ENCODE measurements at places on chromosomes 7 and 10.

- DNase-seq = no peak
Measured at GRCh38 chr7:144787127-144787526, 48.7 kb downstream of the TPK1 start.

DNA sequence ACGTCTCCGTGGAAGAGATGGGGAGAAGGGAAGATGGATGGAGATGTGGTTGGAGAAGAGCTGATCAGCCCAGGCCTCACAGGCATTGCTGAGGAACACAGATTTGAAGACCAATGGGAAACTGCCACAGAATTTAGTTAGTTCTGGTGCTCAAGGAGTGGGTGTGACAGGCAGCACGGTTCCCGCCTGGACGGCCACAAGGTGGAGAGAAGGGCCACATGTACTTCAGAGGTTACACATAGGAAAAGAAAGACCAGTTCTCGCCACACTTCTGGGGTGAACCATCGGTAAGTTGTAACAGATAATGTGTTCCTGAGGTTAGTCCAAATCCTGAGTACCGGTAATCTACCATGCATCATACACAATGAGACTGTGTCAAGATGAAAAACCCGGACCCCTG is 29.5 kb upstream of the GJD4 start:
- no peak for DNase-seq

DNA sequence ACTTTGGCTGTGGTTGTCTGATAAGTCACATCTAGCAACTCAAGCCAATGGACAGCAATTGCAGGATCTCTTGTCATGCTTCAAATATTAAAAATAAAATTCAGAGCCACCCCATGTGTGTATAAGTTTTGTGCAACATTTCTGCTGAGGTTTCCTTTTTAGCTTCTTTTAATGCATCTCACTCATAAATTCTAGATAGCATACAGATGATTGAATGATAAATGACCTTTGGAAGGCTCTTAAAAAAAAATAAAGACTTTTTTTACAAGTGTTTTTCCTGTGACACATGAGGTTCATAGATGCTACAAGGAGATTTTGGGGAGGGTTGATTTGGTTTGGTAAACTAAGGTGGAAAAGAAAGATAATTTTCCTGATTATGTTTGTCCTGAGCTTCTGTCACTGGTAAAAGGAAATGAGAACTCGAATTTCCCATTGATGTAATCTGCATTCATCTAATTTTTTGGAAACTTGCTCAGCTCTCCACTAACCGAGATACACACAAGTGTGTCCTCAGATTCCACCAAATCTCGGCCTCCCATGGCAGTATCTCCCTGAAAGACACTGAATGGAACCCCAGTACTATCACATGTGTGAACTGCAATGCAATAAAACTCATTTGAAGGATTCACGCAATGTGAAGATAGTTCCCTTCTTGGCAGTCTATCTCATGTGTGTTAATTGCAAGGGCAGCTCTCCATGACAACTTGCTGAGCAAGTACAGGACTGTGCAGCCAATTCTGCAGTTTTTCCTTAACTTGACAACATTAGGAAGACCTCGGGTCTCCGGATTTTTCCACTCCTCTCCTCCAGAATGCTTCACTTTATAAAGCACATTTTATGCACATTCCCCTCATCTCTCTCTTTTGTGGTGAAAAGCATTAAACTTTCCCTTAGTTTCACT is 185.4 kb upstream of the PFKP start:
- DNase-seq = no peak

DNA sequence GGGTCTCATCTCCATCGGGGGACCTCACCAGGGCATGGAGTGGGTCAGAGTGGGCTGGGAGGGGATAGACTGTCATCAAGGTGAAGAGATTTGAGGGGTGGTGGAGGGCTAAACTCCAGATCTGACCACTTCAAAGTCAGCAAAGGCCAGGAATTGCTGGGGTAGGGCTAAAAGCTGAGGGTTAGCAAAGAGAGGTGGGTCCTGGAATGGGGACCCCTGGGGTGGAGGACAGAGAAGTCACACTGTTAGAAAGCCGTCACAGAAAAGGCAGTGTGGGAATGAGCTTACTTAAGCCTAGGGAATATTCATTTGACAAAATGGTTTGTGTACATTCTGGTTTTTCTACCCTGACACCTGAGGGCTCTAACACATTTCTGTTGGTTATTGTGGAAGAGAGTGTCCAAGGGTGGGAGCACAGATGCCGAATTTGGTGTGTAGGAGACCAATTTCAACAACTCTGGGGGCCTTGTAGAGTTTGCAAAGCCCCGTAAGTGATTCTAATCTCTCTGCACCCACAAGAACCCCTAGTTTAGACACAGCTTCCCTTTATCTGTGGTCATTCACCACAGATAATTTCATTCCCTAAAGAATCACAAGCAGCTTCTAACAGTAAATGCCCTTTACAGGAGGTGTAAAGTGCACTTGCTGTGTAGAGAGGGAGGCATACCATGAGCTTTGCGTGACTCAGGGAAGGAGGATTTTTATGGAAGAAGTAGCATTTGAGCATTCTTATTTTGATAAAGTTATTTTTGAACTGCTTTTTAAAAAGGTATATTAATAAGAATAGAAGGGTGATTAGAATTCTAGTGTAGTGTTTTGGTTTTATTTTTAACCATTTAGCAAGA is 6.4 kb downstream of the FBH1 start:
- DNase-seq = no peak

DNA sequence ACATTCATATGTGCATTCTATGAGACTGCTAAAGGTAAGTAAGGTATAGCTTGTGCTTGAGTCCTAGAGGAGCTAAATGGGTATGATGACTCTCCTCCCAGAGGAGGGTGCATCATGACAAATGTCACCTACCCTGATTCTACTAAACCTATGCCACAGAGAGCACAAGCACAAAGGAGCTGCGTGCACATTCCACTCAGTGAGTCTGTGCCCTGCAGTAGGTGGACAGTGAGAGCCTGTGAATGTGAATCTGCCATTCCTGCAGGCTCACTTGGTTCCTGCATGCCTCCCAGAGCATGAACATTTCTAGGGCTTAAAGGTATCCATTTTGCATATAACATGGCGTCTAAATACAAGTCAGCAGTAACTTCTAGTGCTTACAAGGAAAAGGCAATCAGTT is 46.8 kb downstream of the PRKAR2B start:
- no peak for DNase-seq

DNA sequence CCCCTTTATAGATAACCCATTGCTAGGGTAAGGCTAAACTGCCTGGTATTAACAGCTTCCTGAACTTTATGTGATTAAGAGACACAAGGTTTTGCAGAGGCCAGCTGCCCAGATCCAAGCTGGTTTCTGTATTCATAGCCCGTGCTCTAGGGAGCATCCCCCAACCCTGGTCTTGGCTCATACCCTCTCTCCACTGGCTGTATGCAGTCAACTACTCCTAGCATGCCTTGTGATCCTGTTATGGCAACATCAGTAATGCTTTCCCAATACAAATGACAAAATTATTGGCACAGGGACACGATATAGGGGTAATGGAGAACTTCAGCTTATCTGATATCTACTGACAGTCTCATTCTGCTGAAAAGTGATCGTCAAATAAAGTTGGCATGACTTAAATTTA is 202.8 kb upstream of the MKLN1 start:
- no peak for DNase-seq

GRCh38 chr10:108230478-108231170 is 1066.1 kb upstream of the SORCS1 start:
- no peak for DNase-seq

GRCh38 chr7:155470686-155471638 is 13.0 kb downstream of the EN2 start:
- no peak for DNase-seq

GRCh38 chr10:124168991-124169802 is 75.8 kb upstream of the CHST15 start:
- no peak for DNase-seq

DNA sequence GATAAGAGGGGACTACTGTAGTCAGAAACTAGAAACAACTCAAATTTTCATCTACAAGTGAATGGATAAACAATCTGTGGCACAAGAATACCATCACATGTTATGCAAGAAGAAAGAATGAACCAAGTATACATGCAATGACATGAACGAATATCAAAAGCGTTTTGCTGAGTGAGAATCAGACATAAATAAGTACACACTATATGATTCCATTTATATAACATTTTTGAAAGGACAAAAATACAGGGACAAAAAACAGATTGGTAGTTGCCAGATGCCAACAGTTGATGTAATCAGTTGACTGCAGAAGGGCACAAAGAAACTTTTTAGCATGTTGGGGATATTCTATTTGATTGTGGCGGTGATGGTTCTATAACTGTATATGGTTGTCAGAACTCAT is 33.6 kb downstream of the CTNNA3 start:
- DNase-seq = no peak

GRCh38 chr10:38146579-38147333 is 52.6 kb downstream of the ZNF37A start:
- no peak for DNase-seq

DNA sequence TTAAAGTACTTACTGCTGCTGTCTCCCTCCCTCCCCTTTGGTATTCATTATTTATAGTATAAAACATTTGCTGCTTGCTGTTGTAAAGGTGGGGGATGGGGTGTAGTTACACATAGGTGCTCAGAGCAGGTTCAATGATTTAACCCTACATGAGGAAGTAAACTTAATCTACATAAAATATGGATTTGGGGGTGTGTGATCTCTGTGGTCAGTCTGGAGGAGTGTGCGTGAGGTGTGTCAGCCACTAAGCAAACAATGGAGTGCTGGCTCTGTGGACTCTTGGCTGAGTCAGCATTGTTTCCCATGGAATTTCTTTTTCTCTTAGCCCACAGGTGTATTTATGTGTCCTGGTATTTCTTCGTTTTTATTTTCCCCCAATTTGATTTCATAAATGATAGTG is 133.9 kb downstream of the AUTS2 start:
- DNase-seq = no peak

GRCh38 chr7:84876061-84876821 is 310.6 kb downstream of the SEMA3D start:
- DNase-seq = no peak

GRCh38 chr10:127612-128432 is 7.4 kb upstream of the ZMYND11 start:
- DNase-seq = no peak

DNA sequence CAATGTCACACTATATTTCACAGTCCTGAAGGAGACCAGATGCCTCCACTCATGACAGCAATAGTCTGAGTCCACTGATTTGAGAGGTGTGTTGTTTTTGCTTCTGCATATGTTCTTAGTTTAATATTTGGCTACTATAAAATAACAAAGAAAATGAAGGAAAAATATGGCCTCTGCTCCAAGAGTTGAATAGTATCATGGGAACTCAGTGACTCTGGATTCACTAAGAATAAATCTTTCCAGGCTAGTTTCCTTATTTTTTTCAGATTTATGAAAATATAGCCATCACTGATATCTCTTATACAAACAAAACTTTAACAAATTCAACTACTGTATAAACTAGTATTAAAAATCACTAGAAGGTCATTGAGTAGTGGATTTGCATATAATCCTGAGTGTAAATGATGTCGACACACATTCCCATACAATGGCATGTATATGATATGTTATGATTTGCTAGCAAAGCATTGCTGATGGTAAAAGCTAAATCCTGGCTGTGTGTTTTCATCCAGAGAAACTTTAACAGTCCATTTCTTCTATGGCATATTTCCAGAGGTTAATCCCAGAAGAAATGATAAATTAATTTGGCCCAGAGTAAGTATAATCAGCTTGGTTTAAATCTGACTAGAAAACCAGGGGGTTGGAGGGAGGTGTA is 66.0 kb upstream of the VIPR2 start:
- DNase-seq = no peak

DNA sequence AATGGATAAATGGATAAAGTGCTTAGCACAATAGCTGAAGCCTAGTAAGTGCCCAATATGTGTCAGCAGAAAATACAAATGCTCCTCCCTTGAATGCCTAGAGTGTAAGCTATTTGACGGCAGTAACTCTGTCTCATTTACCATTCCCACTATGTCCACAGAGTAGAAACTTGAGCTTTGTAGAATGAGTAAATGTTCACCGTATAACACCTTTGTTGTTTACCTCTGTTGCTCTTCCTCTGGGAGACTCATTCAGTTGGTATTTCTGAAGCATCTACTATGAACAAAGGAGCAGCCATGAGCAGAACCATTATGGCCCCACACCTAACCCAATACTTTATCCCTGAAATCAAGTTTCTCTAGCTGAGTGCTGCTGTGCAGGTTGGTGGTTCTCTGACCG is 8.4 kb upstream of the SLC16A12 start:
- no peak for DNase-seq

GRCh38 chr7:2383543-2384274 is 19.7 kb upstream of the CHST12 start:
- DNase-seq = no peak

DNA sequence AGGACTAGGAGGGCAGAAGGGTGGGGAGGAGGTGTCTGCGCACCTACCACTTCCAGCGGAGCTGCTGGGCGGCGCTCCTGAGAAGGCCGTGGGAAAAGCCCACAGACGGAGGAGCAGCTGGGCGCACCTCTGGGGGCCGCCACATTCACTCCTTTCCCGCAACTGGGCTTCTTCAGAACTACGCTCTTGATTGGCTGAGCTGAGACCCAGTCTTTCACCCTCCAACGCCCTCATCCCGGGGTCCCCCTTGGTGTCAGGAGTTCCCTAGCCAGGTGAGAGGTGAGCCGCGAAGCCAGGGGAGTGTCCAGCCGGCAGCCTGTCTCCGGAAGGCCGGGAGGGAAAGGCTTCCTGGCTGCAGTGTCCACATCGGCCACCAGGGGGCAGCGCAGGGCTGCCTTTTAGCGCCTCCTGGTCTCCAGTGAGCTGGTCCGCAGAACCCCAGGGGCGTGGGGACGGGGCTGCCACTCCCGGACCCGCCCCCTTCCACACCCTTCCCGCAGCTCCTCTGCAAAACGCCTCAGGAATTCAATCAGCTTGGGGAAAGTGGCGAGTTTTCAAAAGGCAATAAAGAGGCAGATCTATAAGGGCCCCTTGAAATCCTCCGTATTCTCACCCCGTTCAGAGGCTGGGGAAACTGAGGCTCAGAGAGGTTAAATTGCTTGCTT is 98.8 kb downstream of the CHST15 start:
- no peak for DNase-seq

GRCh38 chr10:122845783-122846332 is at the start of gene CUZD1:
Gene CUZD1, minus strand, starts transcription at chr10:122845857. Its CDS starts 14 bp downstream, at chr10:122845843.
- DNase-seq = no peak

DNA sequence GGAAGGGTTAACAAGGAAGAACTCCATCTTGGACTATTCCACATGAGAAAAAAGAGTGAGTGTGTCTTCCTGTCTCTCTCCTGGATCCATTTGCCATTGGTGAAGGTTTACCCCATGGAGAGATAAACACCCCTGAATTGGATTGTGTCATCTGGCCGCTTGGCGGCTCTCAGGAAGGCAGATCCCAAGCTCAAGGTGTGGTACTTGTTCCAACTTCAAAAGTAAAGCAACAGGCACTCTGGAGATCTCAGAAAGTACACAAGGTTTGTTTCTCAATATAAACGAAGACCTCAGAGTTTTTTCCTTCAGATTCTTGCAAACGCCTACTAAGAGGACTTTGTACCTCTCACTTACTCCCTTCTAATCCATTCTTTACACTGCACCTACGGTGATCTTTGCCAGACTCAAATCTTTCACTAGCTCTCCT is 116.7 kb downstream of the REEP3 start:
- DNase-seq = no peak

DNA sequence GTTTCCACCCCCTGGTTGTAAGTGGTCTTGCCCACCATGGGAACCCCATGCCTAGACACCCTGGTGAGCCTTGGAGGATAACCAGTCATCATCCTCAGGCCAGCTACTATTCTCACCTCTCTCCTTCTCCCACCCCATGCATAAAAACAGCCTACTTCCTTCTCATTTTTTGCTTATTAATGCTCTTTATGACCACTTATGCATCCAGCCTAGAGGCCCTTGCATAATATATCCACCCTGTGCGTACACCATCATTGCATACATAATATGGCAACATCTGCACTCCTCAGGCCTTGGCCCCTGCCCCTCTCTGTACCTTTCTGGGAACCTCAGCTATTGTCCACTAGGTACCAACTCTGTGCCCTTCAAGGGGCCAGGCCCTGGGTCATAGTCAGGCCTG is 91.0 kb downstream of the CDH23 start:
- DNase-seq = no peak

Measured in brain pericyte (primary cell).